ENCODE measurements at places on chromosomes 6 and 20. TPM values are rescaled to one million over a fixed set of nuclear protein-coding genes. Genes with fewer than 3 reads are reported as not detected.

DNA sequence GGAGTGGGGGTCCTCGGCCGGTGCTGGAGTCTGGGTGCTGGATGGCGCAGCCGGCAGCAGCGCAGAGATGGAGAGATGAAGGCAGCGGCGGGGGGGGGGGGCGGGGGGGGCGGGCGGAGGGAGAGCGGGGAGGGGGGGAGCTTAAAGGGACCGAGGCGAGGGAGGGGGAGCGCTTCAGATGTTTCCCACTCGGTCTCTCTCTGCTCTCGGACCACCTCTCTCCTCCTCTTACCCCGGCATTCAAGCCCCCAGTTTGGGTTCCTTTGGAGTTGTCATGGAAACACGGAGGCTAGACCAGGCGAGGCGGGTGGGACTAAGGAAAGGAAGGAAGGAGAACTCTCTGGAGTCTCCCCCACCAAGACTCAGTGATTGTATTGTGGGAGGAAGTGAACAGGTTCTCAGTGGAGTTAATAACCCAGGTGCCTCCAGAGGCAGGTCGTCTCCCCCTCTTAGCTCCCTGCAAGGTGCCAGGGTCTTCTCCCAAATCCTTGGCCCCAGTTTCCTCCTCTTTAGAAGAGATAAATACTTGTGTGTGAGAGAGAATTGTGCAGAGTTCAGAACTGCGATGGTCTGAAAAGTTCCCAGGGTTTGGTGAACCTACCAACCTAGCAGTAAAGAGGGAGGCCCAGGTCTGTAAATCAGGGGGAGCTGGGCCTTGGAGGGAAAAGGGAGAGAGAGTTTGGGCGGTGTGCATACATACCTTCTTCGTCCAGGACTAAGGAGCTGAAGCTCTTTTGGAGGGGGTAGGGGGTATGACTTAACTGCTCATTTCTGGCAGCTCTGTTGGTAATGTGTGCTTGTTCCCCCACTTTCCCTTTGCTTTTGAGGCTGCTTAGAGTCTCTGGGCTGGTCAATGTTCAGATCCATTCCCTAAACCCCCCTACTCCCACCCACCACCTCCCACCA is at the start of gene PRRT1:
PRRT1 (minus strand) TSS at position 77 of the 906 bp plus-strand sequence. CDS start 112 bp downstream, outside the sequence.
- H3K4me3 ChIP-seq, result no peak within 1 kb of the TSS
- H3K36me3 ChIP-seq, result no peaks in the 10 kb centered on the region
- peaks cover 54% of the 10 kb centered on the region for H3K4me1 ChIP-seq
- H3K27ac ChIP-seq, result no peak within 1 kb of the TSS

DNA sequence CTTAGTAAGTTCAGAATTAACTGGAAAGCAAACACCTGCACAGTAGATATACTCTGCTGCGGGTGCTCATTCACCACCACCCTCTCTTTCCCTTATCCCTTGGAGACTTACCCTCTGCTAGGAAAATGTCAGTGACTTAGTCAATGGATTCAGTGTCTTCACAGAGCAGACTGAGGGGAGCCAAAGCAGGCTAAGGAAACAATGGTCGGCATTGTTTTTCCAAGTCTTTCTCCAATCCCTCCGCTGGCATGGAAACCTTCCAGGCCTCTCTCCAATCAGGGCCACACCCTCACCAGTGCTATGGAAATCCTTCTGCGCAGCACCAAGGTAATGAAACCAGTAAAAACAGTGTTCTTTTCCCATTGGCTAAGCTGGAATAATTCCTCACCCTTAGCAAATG is 531.2 kb downstream of the TFAP2B start:
- no peaks in the 10 kb centered on the region for H3K27me3 ChIP-seq
- H3K36me3 ChIP-seq, result no peaks in the 10 kb centered on the region

DNA sequence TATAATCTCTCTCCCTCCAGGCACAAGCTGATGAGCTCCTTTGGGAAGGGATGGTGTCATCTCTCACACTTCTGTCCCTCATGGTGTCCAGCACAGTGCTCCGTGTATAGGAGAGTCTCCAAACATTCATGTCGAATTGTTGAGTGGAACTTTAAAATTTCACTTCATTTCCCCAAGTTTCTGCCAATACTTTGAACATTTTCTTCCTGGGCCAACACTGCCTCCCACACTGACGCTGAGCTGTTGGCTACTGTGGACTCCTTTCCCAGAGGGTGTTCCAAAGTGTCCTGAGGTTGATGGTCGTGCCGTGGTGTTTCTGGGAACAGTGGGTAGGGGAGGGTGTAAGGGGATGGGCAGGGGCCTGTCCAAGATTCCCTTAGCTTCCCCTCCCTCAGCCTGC is 122.7 kb downstream of the TIAM2 start:
- no peaks in the 10 kb centered on the region for H3K36me3 ChIP-seq
- no peaks in the 10 kb centered on the region for H3K4me1 ChIP-seq
- no peak overlapping the region for H3K4me3 ChIP-seq

DNA sequence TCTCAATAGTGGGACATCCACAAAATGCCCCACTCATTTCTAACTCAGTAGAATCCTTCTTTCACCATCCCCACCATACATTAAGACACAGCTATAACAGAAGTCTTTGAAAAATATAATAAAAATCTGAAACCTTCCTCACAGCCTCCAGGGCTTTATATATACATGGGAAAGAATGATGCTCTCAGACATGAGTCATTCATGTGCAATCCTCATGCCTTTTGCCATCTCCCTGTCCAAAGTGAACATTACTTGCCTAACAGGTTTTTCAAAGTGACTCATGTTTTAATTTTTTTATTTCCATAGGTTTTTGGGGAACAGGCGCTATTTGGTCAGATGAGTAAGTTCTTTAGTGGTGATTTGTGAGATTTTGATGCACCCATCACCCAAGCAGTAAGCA is 162.7 kb downstream of the RALGAPA2 start:
- H3K27ac ChIP-seq, result no peak overlapping the region
- no peak for DNase-seq
- peaks cover 5% of the 10 kb centered on the region for H3K4me1 ChIP-seq
- H3K4me3 ChIP-seq, result no peak overlapping the region
- no peaks in the 10 kb centered on the region for H3K27me3 ChIP-seq

DNA sequence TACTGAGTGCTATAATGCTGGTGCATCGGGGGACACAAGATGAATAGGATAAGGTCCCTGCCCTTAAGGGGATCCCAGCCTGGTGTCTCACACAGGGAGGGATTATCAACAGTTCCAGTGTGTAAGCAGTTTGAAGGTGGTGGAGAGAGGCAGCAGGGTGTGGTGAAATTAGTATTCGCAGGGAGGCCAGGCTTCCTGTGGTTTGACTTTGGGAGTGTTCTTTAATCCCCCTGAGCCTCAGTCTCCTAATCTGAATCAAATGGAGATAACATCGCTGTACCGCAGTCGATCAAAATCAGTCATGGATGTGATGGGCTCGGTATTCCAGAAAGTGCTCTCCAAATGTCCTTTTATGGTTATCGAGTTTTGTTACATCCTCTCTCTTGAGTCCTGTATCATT is 288.1 kb upstream of the SUPT3H start:
- H3K27me3 ChIP-seq, result no peaks in the 10 kb centered on the region
- no peak for DNase-seq
- peaks cover 14% of the 10 kb centered on the region for H3K4me1 ChIP-seq
- H3K27ac ChIP-seq, result no peak overlapping the region

DNA sequence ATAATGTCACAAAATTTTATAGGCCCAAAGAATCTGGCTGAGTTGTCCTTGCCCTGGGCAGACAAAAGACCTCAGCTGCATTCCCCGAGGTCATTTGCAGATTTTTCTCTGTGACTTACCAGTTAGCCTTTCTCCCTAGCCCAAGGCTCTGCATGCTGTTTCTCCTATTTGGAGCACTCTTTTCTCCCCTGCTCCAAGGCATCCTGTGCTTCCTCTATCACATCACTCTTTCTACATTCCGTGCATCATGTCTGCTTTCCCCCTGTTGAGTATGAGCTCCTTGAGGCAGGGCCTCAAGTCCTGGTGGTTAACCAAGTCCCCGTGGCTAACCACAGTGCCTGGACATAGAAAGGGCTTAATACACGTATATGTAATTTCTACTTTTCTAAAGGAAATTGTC is 593 bp upstream of the GSTA3 start:
- DNase-seq, result no peak
- H3K27ac ChIP-seq, result no peak overlapping the region
- H3K36me3 ChIP-seq, result no peaks in the 10 kb centered on the region
- no peaks in the 10 kb centered on the region for H3K4me1 ChIP-seq
- H3K27me3 ChIP-seq, result peaks cover 2% of the 10 kb centered on the region

- H3K27ac ChIP-seq, result no peak overlapping the region
- no peaks in the 10 kb centered on the region for H3K36me3 ChIP-seq
- H3K4me1 ChIP-seq, result no peaks in the 10 kb centered on the region
- no peaks in the 10 kb centered on the region for H3K27me3 ChIP-seq
- DNase-seq, result no peak
- H3K4me3 ChIP-seq, result no peak overlapping the region
Observed at GRCh38 chr6:38990475-38990874, 58.1 kb upstream of the GLP1R start.

- H3K36me3 ChIP-seq, result no peaks in the 10 kb centered on the region
- peak; percentile 93 for DNase-seq
- peaks cover 25% of the 10 kb centered on the region for H3K4me1 ChIP-seq
- no peak overlapping the region for H3K4me3 ChIP-seq
- H3K27me3 ChIP-seq, result no peaks in the 10 kb centered on the region
- H3K27ac ChIP-seq, result peak overlapping the region; percentile 38
Observed at GRCh38 chr6:137927777-137928218, 60.7 kb downstream of the TNFAIP3 start.

GRCh38 chr20:61476956-61477355 is 224.9 kb downstream of the CDH4 start:
- no peak for DNase-seq
- no peak overlapping the region for H3K27ac ChIP-seq
- no peaks in the 10 kb centered on the region for H3K27me3 ChIP-seq

GRCh38 chr6:138692978-138693909 is 80.3 kb upstream of the CCDC28A start:
- peaks cover 9% of the 10 kb centered on the region for H3K4me1 ChIP-seq
- peak overlapping the region; percentile 45 for H3K4me3 ChIP-seq
- peaks cover 11% of the 10 kb centered on the region for H3K27me3 ChIP-seq
- peak; percentile 37 for DNase-seq
- no peak overlapping the region for H3K27ac ChIP-seq

DNA sequence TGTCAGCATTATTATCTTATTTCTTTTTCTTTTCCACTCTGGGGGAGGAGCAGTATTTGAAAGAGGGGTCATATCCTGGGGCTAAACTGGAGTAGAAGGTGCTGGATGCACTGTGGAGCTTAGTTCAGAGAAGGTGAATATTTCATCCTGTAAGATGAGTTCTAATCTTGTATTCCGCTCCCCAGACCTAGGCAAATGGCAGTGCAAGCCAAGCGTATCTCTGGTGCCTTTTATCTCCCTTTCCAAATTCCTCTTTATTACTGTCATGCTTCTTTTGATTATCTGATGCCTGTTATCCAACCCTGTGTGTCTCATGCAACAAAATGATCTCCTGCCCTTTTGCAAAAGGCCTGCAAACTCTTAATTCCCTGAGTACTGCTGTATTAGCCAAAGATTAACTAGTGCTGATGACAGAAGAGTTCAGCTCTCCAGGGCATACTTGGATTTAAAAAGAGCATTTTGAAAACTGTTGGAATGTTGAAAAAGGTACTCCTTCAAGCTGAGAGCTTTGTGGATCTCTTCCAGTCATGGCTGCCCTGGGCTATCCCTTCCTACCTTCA is 138.0 kb downstream of the CARMIL1 start:
- no peaks in the 10 kb centered on the region for H3K36me3 ChIP-seq
- no peaks in the 10 kb centered on the region for H3K4me1 ChIP-seq
- H3K27me3 ChIP-seq, result no peaks in the 10 kb centered on the region
- no peak overlapping the region for H3K27ac ChIP-seq
- DNase-seq, result no peak

GRCh38 chr6:84042603-84043002 is 9.0 kb downstream of the MRAP2 start:
- no peaks in the 10 kb centered on the region for H3K27me3 ChIP-seq
- no peaks in the 10 kb centered on the region for H3K36me3 ChIP-seq
- no peak overlapping the region for H3K27ac ChIP-seq
- no peak for DNase-seq

- peak; percentile 46 for DNase-seq
- peak overlapping the region; percentile 98 for H3K27ac ChIP-seq
- peaks cover 26% of the 10 kb centered on the region for H3K4me1 ChIP-seq
- H3K4me3 ChIP-seq, result peak overlapping the region; percentile 99
Observed at GRCh38 chr20:45933266-45934045, 1.0 kb upstream of the PCIF1 start.

GRCh38 chr20:34824452-34824805 is 1.0 kb downstream of the NCOA6 start:
- no peaks in the 10 kb centered on the region for H3K36me3 ChIP-seq
- H3K27ac ChIP-seq, result peak overlapping the region; percentile 73
- H3K27me3 ChIP-seq, result no peaks in the 10 kb centered on the region

DNA sequence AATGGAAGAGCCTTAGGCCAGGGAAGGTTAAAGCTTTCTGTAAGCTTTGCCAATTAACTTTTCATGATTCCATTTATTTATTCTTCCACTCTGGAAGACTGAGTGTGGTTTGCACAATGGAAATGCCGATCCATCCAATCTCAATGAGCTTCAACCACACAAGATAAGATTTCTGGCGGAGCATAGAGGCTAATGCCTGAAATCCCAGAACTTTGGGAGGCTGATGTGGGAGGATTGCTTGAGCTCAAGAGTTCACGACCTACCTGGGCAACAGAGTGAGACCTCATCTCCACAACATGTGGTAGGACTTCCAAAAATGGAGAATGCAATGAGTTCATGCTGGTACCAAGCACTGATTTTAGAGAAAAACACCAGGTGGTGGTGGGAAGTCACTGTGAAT is 6.2 kb downstream of the ENPP1 start:
- peaks cover 5% of the 10 kb centered on the region for H3K27me3 ChIP-seq
- H3K4me3 ChIP-seq, result no peak overlapping the region
- H3K4me1 ChIP-seq, result no peaks in the 10 kb centered on the region
- H3K27ac ChIP-seq, result no peak overlapping the region
- H3K36me3 ChIP-seq, result no peaks in the 10 kb centered on the region

- H3K36me3 ChIP-seq, result no peaks in the 10 kb centered on the region
- H3K27me3 ChIP-seq, result no peaks in the 10 kb centered on the region
- no peaks in the 10 kb centered on the region for H3K4me1 ChIP-seq
- H3K4me3 ChIP-seq, result no peak overlapping the region
- no peak overlapping the region for H3K27ac ChIP-seq
- no peak for DNase-seq
Observed at GRCh38 chr6:18328540-18328939, 58.6 kb upstream of the RNF144B start.

DNA sequence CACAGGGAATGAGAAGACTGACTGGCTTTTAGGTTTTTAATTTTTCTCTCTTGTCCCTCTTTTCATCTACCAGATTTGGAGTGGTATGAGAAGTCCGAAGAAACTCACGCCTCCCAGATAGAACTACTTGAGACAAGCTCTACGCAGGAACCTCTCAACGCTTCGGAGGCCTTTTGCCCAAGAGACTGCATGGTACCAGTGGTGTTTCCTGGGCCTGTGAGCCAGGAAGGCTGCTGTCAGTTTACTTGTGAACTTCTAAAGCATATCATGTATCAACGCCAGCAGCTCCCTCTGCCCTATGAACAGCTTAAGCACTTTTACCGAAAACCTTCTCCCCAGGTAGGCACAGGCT is 644 bp downstream of the MAD2L1BP start:
- H3K27ac ChIP-seq, result peak overlapping the region; percentile 71
- peak overlapping the region; percentile 64 for H3K4me3 ChIP-seq
- no peaks in the 10 kb centered on the region for H3K27me3 ChIP-seq

- no peak for DNase-seq
- H3K36me3 ChIP-seq, result no peaks in the 10 kb centered on the region
- peaks cover 9% of the 10 kb centered on the region for H3K4me1 ChIP-seq
- peaks cover 14% of the 10 kb centered on the region for H3K27me3 ChIP-seq
- H3K4me3 ChIP-seq, result no peak overlapping the region
Observed at GRCh38 chr6:165663736-165664558, 906 bp upstream of the PDE10A start.

Gene FAM83D
- total RNA-seq, result 2.1 TPM

Gene PRL
- total RNA-seq, result not detected

Gene ZC2HC1B
- not detected for total RNA-seq

Gene EYA4
- not detected for total RNA-seq

Gene MUC21
- not detected for total RNA-seq

Gene SMIM29
- total RNA-seq, result 48.0 TPM

Gene CST2
- total RNA-seq, result not detected

Gene WFDC12
- total RNA-seq, result not detected
